ENCODE measurements at places on chromosomes 12 and 14.

DNA sequence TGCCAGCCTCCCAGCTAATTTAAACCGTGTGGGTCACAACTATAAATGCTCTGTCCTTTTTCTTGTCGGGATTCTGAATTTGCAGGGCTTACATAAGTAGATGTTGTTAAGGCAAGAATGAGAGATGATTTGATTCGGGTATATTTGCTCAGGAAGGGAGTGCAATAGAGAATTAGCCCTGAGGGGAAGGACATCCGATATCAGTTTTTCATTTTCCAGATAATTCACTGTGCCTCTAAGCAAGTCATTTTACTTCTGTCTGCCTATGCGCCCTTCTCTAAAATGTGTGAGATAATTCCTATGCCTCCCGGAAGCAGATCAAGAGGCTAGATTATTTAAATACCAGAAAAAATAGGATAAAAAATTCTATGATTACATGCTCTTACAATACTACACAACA lies 300.5 kb downstream of the RMST start:
- no peak for DNase-seq

GRCh38 chr12:12881151-12881909 lies 10.0 kb upstream of the GPRC5A start:
- DNase-seq: no peak

GRCh38 chr12:24500421-24500820 lies 448.5 kb downstream of the BCAT1 start:
- no peak for DNase-seq

GRCh38 chr12:52980096-52980649 lies 26.1 kb upstream of the EIF4B start:
- no peak for DNase-seq

GRCh38 chr14:60512973-60513571 lies 4.1 kb downstream of the SIX6 start:
- DNase-seq: peak; percentile 33

DNA sequence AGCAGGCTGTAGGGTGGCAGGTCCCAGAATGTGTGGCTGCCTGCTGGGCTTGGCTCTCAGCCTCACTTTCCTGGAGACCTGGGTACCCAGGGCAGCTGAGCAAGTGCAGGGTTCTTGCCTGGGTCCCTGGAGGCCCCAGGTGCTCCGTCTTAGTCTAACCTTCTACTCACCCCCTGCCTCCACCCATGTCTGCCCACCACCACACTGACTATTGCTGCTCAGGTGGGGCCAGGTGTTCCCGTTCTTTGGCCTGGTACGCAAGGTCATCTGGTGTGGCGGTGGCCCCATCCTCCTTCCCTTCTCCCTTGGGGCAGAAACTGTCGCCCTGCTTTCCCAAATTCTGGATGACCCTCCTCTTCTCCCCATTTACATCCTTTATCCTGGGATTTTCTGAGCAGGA lies 319.9 kb downstream of the TMEM121 start:
- DNase-seq: no peak

GRCh38 chr14:24122898-24123297 lies 7.6 kb upstream of the FITM1 start:
- DNase-seq: no peak

DNA sequence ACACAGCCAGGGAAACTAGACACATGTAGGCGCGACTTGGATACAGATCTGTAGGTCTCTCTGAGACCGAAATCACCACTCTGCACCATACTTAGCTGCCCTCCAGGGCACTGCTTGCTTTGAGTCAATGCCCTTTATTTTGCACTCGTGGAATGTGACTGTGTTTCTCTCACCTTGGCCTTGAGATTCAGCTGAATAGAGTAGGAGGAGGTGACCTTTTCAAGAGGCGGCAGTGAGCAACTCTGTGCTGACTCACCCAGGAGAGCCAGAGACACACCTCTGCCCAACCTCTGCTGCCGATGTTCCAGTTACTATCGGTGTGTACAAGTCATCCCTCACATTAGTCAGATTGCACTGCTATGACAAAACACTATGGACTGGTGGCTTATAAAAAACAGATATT lies 583.4 kb downstream of the VRK1 start:
- no peak for DNase-seq

GRCh38 chr12:28409892-28410291 lies 219.6 kb downstream of the CCDC91 start:
- no peak for DNase-seq

- peak; percentile 48 for DNase-seq
Observed at GRCh38 chr14:44657696-44658388, 150.8 kb upstream of the FSCB start.

DNA sequence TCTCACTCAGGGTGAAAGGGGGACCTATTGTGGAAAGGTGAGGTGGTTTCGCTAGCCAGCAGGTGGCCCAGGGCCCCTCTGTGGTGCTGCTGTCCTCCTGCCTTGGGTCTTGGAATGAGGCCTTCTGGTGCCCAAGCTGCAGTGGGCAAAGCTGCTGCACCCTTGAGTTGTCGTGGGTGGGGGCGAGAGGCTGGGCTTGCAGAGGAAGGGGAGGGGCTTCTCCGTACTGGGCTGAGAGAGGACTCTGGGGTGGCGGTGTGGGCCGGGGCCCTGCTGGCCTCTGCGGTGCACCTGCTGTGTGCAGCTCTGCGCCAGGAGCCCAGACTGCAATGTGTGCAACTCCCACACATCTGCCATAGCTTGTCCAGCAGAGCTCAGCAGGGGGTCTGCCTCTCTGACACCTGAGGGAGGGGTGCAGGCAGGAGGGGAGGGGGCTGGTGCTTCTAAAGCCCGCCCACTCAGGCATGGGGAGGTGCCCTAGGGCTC lies 145.8 kb downstream of the KIF26A start:
- DNase-seq: no peak

GRCh38 chr12:12482150-12482761 lies 80.4 kb downstream of the DUSP16 start:
- DNase-seq: no peak

GRCh38 chr14:24311837-24312615 lies 724 bp downstream of the LTB4R start:
- no peak for DNase-seq

DNA sequence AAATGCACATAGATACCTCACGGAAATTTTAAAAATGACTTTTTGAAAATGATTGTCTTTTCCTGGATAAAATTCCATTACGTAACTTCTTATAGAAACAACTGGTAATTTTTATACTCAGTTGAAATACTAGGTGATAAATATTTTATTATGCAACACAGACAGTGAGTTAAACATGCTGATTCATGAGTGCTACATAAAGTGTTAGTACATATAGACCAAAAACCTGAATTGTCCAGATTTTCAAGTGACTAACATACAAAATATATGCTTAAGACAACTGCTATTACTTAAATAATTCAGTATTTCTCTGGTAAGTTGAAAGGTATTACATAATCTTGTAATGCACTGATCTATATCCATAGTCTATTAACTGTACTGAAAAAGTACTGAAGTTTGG lies 11.9 kb downstream of the PTPRO start:
- DNase-seq: no peak
